Stimulated activated CD8-positive, alpha-beta memory T cell treated with anti-CD3 and anti-CD28 coated beads, Interleukin-2, amount 100 ng/mL, for 1 hour (primary cell): ENCODE measurements at places on chromosomes 13 and 19.

DNA sequence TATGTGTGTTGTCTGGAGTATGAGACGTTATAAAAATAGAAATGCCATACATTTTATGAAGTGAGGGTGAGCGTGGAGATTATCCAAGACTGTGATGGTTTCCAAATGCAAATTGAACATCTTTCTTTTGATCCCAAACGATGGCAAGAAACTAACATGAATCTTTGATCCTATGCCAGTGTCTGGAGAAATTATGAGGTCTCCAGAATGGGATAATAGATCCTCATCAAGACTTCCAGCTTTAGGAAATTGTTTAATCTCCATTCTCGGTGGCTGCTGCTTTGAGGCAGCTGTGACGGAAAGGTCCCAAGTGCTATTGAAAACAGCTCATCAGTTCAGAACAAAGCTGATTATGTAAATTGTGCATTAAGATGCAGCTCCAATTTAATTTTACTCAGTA is 30.8 kb downstream of the CBY2 start:
- no peak for DNase-seq

DNA sequence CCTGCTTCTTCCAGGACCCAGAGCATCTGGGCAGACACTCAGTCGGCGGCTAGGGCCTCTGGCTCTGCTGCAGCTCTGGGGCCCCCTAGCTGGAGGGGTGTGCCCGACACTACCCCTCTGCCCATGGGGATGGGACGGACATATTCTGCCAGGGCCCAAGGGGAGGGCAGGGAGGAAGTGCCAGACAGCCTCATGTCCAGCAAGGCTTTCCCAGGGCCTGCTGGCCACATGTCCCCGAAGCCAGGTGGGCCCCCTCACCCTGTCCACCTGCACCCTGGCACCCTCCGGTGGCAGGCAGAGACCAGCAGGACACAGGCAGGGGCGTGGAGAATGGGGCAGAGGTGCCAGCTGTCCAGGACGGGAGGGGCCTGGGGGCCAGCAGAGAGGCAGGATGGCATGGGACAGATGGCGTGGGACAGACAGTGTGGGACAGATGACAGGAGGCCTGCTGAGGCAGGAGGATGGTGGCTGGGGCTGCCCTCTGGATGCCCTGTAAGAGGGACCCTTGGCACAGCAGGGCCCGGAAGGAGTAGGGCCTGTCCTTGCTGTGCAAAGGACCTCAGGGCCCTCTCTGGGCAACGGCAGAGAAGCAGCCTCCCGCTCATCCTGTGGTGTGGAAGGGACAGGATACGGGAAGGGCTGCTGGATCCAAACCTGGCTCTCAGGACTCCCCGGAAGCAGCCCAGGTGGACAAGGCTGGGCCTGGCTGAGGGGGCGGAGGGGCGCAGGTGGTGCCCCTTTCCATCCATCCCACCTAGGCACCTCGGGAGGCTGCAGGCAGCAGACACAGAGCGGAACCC is 29.1 kb downstream of the CEBPG start:
- no peak for DNase-seq

DNA sequence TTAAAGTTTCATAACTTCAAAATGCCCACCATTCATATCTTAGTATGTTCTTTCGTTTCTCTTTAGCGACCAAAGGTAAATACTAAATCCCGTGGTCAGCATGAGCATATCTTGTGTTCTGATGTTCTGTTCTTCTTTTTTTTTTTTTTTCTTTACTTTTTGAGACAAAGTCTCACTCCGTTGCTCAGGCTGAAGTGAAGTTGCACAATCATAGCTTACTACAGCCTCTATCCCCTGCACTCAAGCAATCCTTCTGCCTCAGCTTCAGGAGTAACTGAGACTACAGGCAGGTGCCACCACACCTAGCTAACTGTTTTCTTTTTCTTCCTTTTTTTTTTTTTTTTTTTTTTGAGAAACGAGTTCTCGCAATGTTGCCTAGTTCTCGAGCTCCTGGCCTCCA is 60.9 kb upstream of the ATP12A start:
- no peak for DNase-seq

- no peak for DNase-seq
Observed at GRCh38 chr19:39174142-39174541, 22.6 kb upstream of the NCCRP1 start.

GRCh38 chr19:49677231-49677900 is at the start of gene PRMT1:
Gene PRMT1 (plus strand): TSS chr19:49677271. CDS start chr19:49677281, 10 bp downstream.
- no peak for DNase-seq

DNA sequence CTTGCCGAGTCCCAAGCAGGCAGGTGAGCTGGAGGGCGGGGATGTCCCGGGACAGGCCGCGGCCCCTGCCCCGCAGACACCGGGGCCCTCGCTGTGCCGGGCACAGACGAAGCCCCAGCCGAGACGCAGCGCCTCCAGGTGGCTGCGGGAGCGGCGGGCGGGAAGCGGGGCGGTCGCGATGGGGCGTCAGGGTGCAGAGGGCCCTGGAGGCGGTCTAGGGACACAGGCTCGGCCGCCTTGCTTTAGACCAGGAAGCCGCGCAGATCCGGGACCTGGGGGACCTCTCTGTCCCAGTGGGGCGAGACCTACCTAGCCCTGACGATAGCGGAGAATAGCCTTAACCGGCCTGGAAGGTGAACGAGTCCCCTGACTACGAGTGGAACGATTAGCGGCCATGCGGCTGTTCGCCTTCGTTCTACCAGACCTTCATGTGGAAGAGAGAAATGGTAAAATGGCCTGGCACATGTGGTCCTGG is 4.2 kb upstream of the ZNF564 start:
- no peak for DNase-seq

DNA sequence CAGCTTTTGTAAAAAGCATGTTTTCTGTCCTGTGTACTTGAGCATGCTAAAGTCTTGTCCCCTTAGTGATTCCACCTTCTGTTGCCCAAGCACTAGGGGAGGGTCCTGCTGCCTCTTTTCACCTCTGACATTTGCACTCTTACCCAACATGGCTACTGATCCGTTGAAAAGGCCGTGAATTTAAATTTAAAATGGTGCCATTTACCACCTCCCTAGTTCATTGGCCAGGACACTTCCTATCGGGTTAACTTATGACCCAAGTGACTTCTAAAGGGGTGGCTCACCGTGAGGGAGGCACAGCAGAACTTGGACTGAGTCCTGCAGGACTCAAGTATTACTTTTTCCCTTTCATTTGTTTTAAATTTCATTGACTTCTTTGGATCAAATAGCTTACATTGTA is 33.3 kb upstream of the CEACAM21 start:
- no peak for DNase-seq

GRCh38 chr13:53545340-53545941 is 516.8 kb downstream of the OLFM4 start:
- no peak for DNase-seq

- no peak for DNase-seq
Observed at GRCh38 chr19:3007975-3008374, 21.1 kb downstream of the TLE2 start.

DNA sequence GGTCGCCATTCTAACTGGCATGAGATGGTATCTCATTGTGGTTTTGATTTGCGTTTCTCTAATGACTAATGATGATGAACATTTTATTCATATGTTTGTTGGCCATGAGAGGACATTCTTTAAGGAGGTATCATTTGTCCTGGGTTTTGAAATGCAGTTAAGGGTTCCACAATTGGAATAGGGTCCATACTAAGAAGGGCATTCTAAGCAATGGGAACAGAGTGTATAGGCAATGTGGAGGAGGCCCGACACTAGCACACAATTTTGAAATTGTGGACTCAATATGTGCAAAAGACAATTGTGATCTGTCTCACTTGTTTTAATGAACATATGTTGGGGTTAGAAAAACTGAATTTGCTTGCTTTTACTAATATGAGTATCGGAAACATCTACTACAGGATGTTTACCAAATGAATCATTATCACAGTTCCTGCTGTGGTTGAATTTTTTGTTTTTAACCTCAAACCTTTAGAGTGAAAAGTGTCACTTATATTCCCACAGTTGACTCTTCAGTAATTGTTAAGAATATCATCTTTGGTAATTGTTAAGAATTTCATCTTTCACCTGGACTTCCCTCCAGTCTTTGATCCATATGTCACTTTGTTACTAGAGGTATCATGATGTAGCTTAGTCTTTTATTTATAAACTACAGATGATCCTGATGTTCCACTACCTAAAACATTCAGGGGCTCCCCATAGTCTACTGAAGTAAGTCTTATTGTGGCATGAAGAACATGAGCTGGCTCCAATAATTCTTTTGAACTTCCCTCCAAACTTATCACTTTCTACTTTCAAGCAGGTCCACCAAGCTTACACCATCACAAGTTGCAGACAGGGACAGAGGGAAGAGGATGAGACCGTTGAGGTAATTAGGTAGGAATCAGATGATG is 109.7 kb upstream of the KLF12 start:
- no peak for DNase-seq

- no peak for DNase-seq
Observed at GRCh38 chr13:113938716-113939115, 35.2 kb downstream of the C13orf46 start.

- no peak for DNase-seq
Observed at GRCh38 chr13:43579321-43579720, 207.5 kb downstream of the ENOX1 start.

DNA sequence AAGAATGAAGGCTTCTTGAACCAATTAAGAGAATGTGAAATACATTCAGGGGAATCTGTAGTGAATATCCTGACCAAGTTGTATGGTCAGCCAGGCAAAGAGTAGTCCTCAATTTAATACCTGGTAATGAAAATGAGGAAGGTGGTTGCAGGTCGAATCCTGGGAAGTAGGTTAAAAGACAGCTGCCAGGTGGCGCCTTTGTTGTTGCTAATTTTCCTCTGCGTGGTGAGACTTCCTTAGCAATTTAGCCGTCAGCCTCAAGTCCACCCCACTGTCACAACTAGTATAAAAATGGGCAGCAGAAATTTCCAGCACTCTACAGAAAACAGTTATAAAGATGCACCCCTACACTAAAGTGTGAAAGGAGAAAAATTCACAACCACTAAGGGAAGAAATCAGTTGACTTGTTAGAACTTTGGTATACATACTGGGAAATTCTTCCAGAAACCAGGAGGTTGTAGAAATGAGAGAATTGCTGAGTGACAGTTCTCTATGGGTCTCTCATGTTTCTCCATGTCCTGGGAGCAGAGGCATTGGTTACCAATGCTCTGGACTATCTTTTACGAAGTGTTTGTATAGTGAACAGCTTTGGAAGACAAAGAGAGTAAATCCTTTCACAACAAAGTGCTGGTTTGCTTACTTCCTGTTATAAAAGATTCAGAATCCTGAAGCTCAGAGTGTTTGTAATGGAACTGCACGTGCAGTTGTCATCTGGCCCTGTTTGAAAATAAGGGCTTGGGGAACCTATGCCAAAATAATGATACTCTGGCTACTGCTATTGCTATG is 235.9 kb downstream of the NHLRC3 start:
- DNase-seq = no peak

GRCh38 chr19:48656840-48657474 is 11.0 kb upstream of the CA11 start:
- DNase-seq = no peak

DNA sequence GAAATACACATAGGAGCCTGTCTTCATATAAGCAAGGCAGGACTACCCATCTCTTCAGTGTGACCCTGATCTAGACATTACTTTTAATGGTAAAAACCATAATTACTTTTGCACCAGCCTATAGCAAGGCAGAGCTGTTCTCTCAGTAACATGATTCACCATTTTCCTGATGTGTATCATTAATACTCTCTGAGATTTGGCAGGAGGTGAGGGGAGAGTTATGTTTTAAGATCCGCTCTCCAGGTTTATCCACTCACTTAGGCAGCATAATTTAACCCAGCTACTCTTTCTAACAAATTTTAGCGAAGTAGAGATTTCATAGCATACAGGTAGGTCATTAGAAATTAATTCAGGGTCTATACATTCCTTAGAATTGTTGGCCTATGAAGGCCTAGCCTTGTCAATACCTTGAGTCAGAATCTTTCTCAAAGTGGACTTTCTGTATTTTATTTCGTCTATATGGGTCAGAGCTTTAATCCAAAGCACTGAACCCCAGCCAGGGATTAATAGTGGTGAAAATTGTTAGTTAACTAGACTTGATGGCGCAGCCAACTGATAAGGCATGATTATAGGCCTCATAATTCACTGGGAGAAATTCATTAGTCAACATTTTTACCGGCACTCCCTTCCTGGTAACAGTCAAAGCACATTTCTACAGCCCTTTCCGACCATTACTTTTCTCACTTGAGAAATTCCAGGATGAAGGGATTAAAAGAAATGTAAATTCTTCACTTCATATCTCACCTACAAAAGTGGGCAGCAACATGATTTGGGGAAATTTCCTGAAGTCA is 955.1 kb downstream of the DIAPH3 start:
- no peak for DNase-seq

- DNase-seq = no peak
Observed at GRCh38 chr19:41407271-41407670, 9.7 kb downstream of the BCKDHA start.

- no peak for DNase-seq
Observed at GRCh38 chr13:27264181-27264580, 6.4 kb upstream of the RASL11A start.

DNA sequence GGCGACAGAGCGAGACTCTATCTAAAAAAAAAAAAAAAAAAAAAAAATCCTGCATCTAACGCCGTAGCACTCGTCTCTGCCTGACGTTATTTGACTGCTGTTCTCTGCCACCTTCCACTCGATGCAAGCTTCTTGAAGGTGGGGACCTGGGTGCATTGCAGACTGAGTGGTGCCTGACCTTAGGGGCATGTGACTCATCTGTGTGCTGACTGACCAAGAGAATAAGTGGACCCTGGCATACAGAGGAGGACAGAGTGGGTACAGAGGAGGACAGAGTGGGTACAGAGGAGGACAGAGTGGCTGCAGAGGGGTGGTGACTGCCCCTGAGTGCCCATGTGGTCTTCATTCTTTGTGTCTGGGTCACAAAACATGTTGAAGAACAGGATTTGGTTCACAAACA is 7.6 kb downstream of the WTIP start:
- no peak for DNase-seq

DNA sequence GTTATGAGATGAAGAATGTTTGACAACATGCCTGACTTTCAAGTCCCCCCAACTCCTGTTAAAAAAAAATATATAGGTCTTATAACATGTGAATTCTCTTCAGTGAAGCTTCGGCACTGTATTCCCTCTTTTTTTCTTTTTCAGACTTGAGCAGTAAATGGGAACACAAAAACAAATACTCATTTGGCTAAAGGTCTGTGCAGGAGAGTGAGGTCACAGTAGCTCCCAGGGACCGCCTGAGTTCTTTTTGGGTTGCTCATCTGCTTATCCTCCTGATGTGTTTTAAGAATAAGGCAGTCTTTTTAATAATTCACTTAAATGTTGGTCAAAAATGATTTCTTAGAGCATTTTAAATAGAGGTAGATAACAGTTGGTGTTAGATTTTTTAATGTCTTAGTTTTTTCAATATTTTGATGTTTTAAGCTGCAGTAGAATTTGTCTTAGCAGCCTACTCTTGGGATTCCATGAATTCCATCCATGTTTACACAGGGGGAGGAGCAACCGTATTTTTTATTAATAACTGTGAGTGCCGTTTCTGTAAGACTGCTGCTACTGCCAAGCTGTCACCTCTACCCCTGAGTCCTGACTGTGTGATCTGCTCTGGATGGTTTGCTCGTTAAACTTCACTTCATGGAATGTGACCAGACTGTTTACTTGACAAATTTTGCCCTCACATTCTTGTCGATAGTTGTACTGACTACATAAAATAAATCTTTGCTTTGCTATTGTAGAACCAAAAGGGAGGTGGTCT is 14.9 kb downstream of the HNRNPM start:
- DNase-seq = no peak

- DNase-seq = no peak
Observed at GRCh38 chr19:33493401-33494275, 28.0 kb downstream of the PEPD start.

- no peak for DNase-seq
Observed at GRCh38 chr19:14166999-14167575, 30.7 kb upstream of the ASF1B start.
